ENCODE measurements at places on chromosomes 16 and 17.

DNA sequence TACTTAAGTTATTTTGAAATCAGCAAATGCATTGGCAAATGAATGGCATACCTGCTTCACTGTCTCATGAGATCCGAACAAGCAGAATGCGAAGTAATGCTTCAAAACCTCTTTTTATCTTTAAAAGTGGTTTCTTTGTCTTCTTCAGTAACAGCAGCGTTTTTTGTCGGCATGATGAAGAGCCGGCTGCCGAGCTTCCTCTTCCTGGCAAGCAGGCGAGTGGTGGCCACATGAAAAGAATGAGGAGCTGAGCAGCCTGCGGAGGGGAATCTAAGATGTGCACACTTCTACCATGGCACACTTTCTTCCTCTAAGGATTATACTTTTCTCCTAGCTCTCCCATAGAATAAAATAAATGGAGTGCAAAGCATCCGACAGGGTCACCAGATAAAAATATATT lies 42.4 kb upstream of the AKTIP start:
- peak; percentile 33 for DNase-seq

- no peak for DNase-seq
These were observed 6.2 kb upstream of the DUSP14 start for GRCh38 chr17:37483311-37484039.

GRCh38 chr17:21250854-21251253 lies 2.4 kb downstream of the NATD1 start:
- no peak for DNase-seq

GRCh38 chr17:57541472-57542394 lies 203.4 kb downstream of the CCDC182 start:
- no peak for DNase-seq

DNA sequence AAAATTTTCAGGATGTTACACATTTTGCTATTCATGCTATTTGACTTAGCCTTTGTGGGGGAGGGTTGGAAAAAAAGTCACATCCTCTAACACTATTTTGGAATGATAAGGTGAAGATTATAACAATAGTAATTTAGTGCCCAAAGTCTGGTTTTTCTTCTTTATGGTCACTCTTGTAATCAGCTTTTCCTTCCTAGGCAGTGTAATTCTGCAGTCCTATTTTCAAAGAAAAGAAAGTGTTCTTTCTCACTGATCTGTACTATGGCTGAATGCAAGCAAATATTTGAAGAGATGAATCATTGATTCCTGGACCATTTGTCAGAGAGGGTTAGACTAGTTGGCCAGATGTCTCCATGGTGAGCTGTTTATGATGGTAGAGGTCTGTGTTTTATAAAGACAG lies 8.4 kb downstream of the RSPRY1 start:
- no peak for DNase-seq

DNA sequence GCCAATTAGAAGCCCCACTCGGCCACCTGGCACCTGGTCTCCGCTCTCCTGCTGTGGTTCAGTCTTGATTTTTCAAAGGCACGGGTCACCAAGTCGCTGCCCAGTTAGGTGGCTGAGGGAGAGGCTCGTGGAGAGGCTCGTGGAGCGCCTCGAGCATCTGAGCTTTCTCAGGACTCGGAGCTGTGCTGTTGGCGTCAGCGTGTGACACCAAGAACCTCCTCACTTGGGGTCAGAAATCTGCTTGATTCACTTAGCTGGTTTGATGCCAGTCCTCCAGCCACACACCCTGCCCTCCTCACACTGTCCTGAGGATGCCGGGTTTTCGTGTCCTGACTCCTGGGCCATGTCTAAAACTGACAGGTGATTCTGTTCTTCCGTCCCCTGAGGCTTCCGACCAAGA lies 82.6 kb downstream of the SOCS1 start:
- DNase-seq: no peak

- no peak for DNase-seq
These were observed 17.4 kb downstream of the SALL1 start for GRCh38 chr16:51133688-51134087.

Measured in HL-60 (cell line).